ENCODE measurements at places on chromosomes 6 and 20. TPM values are rescaled to one million over a fixed set of nuclear protein-coding genes. Genes with fewer than 3 reads are reported as not detected.

Gene MAPK13
- 50.7 TPM for total RNA-seq

Gene COL20A1
- total RNA-seq: not detected

Gene BTBD9
- total RNA-seq: 13.6 TPM

Gene GFRA4
- total RNA-seq: not detected

Gene ARFRP1
- total RNA-seq: 59.4 TPM

Gene TGIF2
- total RNA-seq: 27.1 TPM

Gene ACSS1
- total RNA-seq: 55.3 TPM

Gene CLPSL2
- total RNA-seq: not detected

Gene IRF4
- 273 TPM for total RNA-seq

Gene BAG2
- 7.8 TPM for total RNA-seq

Measured in activated naive CD4-positive, alpha-beta T cell treated with anti-CD3 and anti-CD28 coated beads, Interleukin-2, amount 10 ng/mL, durations not matched to agents 5 hours and 36 hours (primary cell).